ENCODE measurements at places on chromosomes 4 and X. TPM values are rescaled to one million over a fixed set of nuclear protein-coding genes. Genes with fewer than 3 reads are reported as not detected.

The AR gene
- total RNA-seq: 0.56 TPM

The TCEAL2 gene
- total RNA-seq: 6.3 TPM

The JCHAIN gene
- not detected for total RNA-seq

GRCh38 chrX:124086411-124086810 is 124.9 kb downstream of the STAG2 start:
- DNase-seq: no peak
- H3K27ac ChIP-seq: no peak overlapping the region
- H3K36me3 ChIP-seq: no peaks in the 10 kb centered on the region
- no peak overlapping the region for H3K4me3 ChIP-seq

DNA sequence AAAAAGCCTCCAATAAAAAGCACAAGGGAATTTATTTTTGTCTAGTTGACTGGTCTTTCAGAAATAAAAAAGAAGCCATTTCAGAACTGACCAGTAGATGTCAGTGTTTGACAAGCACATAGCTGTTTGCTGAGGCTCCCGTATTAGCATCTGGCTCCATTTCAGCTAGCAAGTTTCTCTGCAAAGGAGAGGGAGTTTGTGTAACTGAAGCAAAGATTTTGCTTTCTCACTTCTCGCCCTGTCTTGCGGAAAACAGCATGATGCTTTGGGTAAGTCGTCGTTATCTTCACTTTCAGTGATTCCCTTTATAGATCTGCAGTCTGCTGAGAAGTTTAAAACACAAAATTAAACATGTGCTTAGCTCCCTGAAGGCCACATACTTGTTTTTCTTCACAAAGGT is 85.5 kb downstream of the CT47B1 start:
- no peak for DNase-seq
- H3K27me3 ChIP-seq: peaks cover 2% of the 10 kb centered on the region
- no peak overlapping the region for H3K27ac ChIP-seq
- H3K4me3 ChIP-seq: no peak overlapping the region
- H3K4me1 ChIP-seq: no peaks in the 10 kb centered on the region
- H3K36me3 ChIP-seq: no peaks in the 10 kb centered on the region

DNA sequence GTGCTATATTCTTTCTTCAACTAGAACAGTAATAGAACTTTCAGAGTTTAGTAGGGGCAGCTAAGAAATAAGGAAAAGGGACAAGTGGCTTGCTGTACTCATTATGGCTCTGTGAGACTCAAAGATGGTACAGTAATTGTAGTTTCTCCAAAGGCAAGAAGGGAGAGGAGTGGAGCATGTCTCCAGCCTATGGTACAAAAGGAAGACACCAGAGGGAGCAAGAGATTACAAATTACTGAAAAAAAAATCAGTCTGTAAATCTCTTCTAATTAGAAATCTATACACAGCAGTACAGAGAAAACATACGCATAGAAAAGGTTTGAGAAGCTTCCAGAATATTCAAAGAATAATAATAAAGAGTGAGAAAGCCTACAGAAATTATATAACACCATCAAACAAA is 61.4 kb downstream of the KLHL4 start:
- peaks cover 8% of the 10 kb centered on the region for H3K4me1 ChIP-seq
- H3K27me3 ChIP-seq: peaks cover under 1% of the 10 kb centered on the region
- H3K4me3 ChIP-seq: no peak overlapping the region
- H3K27ac ChIP-seq: no peak overlapping the region
- DNase-seq: no peak

- DNase-seq: no peak
- no peak overlapping the region for H3K27ac ChIP-seq
- H3K4me1 ChIP-seq: no peaks in the 10 kb centered on the region
- no peaks in the 10 kb centered on the region for H3K27me3 ChIP-seq
- no peaks in the 10 kb centered on the region for H3K36me3 ChIP-seq
These were observed 141.2 kb downstream of the NDST3 start for GRCh38 chr4:118175506-118175905.

- H3K27me3 ChIP-seq: peaks cover 1% of the 10 kb centered on the region
- H3K4me3 ChIP-seq: no peak overlapping the region
- H3K36me3 ChIP-seq: no peaks in the 10 kb centered on the region
- no peaks in the 10 kb centered on the region for H3K4me1 ChIP-seq
These were observed 16.9 kb downstream of the MFAP3L start for GRCh38 chr4:170009291-170009690.

GRCh38 chr4:14233126-14233525 is 605.6 kb upstream of the BOD1L1 start:
- H3K27ac ChIP-seq: no peak overlapping the region
- H3K27me3 ChIP-seq: no peaks in the 10 kb centered on the region
- no peak overlapping the region for H3K4me3 ChIP-seq
- DNase-seq: no peak
- H3K4me1 ChIP-seq: no peaks in the 10 kb centered on the region

GRCh38 chrX:132622130-132622529 is 133.3 kb upstream of the MBNL3 start:
- H3K36me3 ChIP-seq: no peaks in the 10 kb centered on the region
- H3K27ac ChIP-seq: no peak overlapping the region
- no peaks in the 10 kb centered on the region for H3K27me3 ChIP-seq
- DNase-seq: no peak
- H3K4me3 ChIP-seq: no peak overlapping the region
- H3K4me1 ChIP-seq: no peaks in the 10 kb centered on the region

DNA sequence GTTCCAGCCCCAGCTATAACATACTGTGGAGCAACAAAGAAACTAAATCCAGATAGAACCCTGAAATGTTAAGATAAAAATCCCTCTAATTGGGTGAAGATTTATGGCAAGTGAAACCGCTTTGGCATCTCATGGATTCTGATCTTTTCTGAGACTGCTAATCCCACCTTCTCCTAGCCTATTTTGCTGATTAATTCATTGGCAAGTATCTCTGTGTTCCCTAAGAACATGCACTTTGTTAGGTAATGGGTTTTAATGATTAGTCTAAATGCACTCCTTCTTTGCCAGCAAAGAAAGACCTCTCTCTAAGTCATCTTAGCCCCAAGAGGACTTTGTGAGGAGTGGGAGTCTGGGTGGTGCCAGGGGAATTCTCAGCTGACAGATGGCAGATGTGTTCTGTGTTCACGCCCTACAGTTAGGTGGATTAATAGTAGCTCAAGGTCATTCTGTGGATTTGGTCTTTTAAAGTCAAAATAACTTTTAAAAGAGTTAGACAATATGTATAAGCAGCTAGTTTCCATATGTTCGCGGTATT is 171.3 kb downstream of the UNC5C start:
- H3K36me3 ChIP-seq: peaks cover 4% of the 10 kb centered on the region
- peak overlapping the region; percentile 79 for H3K27ac ChIP-seq
- H3K27me3 ChIP-seq: peaks cover 5% of the 10 kb centered on the region
- peak; percentile 66 for DNase-seq
- peaks cover 45% of the 10 kb centered on the region for H3K4me1 ChIP-seq
